Stimulated activated CD4-positive, alpha-beta T cell treated with anti-CD3 and anti-CD28 coated beads, TNF-alpha, amount 100 ng/mL, for 48 hours (primary cell): ENCODE measurements at places on chromosomes 6 and 20.

DNA sequence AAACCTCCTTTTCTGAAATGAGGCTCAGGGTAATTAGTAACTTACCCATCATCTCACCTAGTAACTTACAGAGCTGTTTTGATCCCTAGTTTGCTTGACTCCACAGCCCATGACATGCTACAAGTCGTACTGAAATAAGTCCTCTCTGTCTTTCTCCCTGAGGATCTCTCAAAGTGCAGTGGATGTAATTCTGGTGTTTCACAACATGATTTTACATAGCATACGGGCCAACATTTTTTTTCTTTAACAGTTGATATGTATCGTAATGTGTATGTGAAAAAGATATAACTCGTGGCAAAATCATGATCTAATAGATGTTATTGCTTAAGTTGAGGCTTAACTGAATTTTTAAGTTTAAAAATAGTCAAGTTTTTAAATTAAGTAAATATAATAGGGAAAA lies 45.0 kb downstream of the TSHZ2 start:
- no peak for DNase-seq

- no peak for DNase-seq
Measured at GRCh38 chr6:159880412-159880975, 10.3 kb upstream of the MAS1 start.

GRCh38 chr6:162640756-162641155 lies 86.8 kb downstream of the PRKN start:
- DNase-seq, result no peak

DNA sequence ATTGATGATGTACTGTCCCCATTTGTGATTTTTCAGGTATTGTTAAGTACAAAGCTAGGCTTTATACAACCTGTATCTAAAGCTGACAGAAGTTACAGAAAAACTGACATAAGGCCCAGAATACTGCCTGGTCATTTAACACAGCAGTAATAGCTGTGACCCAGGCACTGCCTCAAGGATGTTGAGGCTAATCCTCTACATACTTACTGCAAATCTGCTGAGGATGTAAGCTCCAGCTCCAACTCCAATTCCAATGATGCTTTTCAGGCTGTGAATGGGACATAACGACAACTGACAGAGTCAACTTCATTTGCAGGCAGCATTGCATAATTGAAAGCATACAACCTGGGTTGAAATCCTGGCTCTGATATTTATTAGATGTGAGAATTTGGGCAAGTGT lies 36.3 kb upstream of the SLA2 start:
- no peak for DNase-seq

DNA sequence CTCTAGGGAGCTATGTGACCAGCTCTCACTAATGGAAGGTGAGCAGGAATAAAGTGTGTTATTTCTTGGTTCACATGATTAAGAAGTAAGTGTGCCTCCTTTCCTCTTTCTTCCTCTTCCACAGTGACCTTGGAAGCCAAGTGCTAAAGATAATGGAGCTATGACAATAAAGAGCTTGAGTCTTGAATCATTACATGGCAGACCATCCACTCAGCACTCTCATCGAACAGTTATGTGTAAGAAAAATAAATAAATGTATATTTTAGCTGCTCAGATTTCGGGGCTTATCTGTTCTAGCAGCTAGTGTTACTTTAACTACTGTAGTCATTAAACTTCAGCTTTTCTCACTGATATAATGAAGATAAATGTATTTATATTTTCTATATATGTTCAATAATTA lies 72.9 kb downstream of the HDGFL1 start:
- DNase-seq, result no peak

DNA sequence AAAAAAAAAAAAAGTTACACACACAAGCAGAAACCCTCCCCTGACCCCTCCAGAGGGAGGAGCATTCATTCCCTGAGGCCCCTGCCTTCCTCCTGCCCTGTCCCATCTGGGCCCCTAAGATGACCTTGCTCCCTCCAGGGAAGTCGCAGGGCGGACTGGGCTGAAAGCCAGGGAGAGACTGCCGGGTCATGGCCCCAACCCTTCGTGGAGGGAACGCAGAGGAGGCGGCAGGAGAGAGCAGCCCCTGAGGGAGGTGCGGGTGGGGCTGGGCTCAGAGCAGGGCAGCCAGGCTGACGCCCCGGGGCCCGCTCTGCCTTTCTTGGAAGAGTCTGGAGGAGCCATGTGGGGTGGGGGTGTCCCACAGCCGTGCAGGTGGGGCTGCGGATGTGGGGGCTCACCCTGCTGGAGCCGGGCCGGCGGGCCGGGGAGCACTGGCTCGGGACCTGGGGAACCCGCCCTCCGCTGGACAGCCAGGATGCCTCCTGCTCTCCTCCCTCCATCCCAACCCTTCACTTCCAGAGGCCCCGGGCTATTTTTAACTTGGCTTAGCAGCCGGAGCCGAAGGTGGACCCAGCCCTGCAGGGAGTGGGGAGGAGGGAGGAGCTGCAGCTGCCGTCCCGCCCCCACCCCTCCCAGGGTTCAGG lies 15.0 kb upstream of the ABHD16B start:
- no peak for DNase-seq

- DNase-seq, result no peak
Measured at GRCh38 chr6:135624402-135625295, 127.1 kb upstream of the AHI1 start.

- no peak for DNase-seq
Measured at GRCh38 chr6:63186970-63187369, 24.3 kb upstream of the FKBP1C start.

DNA sequence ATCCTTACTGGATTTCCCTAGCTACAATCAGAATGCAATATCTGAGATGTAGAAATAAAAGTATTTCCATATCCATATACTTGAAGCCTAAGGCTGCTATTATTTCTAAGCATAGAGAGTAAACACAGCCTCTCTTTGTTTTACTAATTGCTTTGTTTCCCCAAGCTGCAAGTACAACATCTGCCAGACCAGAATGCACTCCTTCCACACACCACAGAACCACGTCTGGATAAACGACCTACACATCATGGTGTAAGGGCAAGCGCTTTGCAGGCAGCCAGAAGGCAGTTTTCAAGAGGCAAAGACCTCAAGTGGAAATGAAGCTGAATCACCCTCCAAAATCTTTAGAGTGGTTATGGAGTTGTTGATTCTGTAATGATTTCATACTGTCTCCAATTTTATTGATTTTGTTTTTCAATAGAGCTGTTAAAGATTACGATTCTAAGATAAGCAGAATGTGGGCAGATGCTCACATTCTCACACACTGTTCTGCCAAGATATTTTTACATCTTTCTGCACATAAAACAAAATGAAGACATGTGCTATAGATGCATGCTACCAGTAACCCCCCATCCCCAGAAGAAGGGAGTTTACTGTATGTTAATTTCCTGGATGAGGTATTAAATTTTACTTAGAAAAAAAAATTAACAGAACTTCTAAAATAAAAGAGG lies 88.8 kb downstream of the THEMIS start:
- DNase-seq, result no peak

- no peak for DNase-seq
Measured at GRCh38 chr20:59810449-59811187, 122.8 kb downstream of the SYCP2 start.

DNA sequence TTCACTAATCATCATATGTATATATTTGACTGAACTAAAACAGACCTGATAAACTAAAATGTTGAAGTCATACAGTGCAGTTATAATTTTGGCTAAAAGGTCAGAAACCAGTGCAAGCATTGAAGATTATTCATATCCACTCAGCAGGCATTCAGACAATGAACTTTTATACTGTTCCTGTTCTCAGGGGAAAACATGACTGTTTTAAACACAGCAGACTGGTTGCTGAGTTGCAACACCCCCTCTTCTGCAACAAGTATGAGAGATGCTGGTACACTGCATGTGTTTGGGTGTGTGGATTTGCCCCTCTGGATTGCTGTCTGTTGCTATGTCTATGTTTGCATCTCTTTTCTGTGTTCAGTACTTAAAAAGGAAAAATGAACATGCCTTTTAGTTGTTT lies 206.8 kb downstream of the EYA4 start:
- no peak for DNase-seq

DNA sequence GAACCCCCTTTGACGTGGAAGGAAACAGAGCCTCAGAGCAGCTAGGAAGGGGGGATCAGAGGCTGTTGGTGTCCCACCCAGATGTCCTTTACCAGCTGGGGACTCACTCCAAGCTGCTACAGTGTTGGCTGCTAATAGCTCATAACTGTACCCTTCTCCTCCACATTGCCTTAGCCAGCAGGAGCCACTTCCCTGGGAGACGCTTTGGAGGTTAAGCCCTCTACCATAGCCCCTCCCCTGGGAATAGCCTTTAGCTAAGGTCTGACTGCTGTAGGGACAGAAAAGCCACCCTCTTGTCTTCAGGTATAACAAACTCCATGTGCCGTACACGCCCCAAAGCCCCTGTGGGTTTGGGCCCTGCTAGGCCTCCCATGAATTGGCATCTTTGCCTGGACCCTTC lies 238.6 kb downstream of the LRFN2 start:
- no peak for DNase-seq

DNA sequence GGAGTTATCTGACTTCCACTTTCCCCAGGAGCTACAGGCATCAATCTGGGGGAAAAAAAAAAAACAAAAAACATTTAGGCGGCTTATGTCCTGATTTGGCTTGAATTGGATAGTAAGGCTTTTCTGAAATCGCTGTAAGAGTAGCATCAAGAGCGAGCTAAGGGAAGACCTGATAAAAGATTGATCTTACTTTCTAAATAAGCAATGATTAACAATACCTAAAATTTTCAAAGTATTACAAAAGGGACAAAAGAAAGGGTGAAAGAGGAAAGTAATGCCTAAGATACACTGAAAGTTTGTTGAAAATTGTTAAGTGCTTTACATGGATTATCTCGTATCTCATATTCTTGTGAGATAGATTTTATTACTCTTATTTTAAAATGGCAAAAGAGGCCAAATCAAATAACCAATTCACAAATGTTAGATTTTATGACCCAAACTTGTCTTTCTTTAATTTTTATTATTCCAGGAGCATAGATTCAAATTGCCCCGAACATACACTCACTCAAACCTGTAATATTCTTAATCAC lies 106.4 kb upstream of the PRSS16 start:
- DNase-seq, result no peak

DNA sequence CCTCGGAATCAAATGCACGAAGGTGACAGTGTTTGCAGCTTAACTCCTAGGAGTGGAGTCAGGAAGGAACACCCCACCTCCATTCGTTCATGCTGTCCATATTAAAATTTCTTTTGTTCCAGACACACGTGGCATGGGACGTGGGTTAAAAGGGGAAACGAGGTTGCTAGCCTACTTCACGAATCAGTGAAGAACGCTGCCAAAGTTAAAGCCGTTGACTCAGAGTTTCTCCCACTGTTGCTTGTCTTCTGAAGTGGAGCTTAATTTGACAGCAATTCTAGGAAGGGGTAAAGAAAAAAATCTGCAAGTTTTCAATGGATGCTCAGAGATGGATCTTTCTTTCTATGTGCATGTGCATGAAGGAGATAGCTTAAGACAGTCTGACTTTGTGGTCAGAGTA lies 499.1 kb downstream of the CD83 start:
- no peak for DNase-seq

- DNase-seq, result no peak
Measured at GRCh38 chr6:136994782-136995181, 50.0 kb downstream of the IL20RA start.

GRCh38 chr6:1758076-1758679 lies 148.5 kb downstream of the FOXC1 start:
- no peak for DNase-seq

GRCh38 chr6:13517116-13517515 lies 29.7 kb upstream of the GFOD1 start:
- no peak for DNase-seq

DNA sequence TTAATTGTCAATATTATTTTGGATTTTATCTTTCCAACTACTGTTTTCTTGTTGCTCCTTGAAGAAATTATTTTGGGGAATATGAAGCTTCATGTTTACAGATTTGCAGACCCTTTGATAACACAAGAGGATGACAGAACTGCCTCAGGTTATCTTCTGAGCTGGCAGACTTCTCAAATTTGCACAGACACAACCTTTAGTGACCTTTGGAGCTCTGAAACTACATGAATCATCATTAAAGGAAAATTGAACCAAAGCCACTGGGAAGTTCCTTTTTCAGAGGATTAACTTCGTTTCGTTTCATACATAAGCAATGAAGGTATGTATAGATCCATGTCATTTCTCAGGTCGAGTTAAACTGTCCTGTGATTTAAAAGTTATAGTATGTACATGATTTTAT lies 85.9 kb downstream of the FBXO5 start:
- DNase-seq, result no peak
